Activated CD4-positive, alpha-beta T cell treated with anti-CD3 and anti-CD28 coated beads, Interleukin-2, Interleukin-6, amounts not matched to agents 100 ng/mL and 50 ng/mL, durations not matched to agents 16 hours and 8 hours (primary cell): ENCODE measurements at places on chromosomes 1 and 21.

DNA sequence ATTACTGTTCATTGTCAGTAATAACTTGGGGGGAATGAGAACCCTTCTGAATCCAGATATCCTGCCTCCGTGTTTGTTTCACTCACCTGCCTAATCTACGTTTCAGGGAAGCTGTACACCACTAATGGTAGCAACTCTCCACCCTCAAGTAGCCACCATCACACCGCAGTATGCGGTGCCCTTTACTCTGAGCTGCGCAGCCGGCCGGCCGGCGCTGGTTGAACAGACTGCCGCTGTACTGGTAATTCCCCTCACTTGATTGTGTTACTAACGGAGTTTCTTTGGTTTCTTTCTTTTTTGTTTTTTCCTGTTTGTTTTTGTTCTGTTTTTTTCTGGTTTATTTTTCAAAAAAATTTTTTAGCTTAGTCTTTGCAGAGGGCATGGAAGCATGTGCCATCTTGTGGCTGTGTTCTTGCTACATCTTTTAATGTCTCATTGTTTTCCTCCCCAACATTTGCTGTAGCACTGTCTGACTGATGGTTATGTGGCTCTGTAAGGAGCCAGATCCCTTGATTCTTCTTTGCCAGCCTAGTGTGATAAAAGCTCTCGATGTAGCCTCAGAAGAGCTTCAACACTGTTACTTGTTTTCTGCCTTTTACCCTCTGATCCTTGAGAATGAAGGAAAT lies 15.9 kb upstream of the OLFML3 start:
- no peak for DNase-seq

DNA sequence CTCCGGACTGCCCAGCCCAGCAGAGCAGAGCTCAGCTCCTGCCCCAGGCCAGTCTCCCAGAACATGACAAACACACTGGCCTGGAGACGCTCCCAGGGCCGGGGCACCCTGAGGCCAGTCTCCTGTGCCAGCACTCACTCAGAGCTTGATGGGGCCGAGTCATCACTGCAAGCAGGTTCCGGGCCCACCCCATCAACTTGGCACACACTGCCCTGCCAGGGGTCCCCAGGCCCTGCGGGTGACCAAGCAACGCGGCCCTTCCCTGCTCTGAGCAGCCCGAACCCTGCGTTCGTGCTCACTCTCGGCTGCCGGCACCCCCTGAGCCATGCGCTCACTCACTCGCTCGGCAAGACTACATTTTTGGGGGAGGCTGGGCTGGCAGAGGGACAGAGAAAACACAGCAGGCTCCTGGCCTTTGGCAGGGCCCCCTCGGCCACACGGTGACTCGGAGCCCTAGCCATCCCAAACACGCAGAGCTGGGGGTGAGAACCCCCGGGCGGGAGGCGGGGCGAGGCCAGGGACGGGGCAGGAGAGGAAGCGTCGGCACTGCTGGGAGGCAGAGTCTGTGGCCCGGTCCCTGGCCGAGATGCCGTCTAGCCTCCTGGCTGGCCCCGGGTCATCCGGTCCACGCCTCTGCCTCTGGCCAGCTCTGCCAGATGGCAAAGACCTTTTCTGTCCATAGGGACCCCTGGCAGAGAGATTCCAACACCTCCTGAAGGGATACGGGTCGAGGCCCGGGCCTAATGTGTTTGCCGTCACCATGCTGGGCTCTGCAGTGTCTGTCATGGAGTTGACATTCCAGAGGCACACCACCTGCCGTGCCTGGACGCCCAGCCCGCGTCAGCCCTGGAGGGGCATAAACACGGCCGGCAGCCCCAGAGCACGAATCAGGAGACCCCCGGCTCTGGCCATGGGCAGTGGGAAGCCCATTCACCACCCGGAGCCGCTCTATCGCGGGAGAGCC lies 68.0 kb downstream of the MEGF6 start:
- no peak for DNase-seq

DNA sequence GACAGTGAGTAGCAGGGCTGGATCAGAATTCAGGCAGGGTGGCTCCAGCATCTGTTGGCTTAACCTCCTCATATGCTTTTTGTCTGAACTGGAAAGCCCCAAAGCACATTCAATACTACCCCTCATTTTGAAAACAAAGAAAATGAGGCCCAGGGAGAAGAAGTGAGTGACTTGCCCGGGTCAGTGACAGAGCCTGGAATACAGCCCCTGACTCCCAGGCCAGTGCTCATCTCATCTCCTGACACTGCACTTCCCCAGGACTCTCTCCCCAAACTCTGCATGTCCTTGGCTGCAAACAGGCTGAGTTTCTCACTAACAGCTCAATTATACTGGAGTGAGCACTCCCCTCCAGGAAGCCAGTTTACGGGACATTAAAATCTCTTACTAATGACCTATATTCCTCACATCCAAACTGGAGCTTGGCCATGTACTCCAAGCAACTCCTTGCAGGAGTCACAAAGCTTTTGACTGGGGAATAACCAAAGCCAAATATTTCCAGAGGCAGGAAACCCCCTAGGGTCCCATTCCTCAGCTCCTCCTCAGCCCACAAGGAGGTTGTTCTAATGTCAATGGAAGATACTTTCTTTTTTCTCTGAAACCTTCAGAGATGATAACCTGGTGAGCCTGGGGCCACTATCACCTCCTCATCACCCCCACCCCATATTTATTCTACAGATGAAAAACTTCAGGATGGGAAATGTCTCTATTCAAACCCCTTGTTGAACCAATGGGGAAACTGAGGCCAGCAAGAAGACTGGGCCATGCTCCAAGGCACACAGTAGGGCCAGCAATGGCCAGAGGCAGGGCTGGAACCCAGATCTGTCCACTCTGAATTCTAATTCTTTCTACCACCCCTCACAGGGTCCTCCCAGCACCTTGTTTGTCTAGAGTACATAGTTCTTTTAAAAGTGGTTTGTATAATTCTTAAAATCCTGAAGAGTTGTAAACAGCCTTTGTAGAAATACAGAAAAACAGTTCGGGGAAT lies 127.0 kb downstream of the PLPP3 start:
- no peak for DNase-seq

DNA sequence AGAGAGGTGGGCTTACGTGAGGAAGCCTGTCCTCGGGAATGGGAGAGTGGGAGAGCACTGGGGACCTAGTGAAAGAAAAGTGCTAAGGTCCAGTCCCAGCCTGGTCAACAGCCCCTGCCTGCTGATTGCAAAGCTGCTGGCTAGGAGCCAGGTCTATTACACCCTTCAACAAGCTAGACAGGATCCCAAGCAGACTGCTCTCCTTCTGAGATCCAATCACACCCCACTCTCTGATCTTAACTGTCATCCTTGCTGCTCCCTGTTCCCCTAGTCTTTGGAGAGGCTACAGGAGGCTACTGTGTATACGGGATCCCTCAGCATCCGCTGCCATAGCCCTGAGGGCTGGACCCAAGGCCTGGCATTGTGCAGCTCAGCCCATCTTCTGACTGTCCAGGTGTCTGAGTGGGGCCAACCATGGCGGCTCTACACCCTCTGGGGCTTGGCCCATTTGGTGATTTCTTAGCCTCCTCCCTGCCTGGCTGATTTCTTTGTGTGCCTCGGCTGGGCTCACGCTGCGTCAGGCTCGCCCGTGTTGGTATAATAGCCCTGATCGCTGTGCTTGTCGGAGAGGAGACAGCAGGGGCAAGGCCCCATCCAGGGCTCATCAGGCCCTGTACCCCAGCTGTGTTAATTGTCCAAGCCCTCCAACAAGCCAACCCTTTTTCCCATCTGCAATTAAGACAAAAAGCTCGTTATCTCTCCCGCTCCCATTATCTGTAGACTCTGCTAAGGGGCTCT lies 43.9 kb downstream of the NAV1 start:
- no peak for DNase-seq

- no peak for DNase-seq
Observed at GRCh38 chr1:236016782-236017400, 48.0 kb downstream of the NID1 start.

DNA sequence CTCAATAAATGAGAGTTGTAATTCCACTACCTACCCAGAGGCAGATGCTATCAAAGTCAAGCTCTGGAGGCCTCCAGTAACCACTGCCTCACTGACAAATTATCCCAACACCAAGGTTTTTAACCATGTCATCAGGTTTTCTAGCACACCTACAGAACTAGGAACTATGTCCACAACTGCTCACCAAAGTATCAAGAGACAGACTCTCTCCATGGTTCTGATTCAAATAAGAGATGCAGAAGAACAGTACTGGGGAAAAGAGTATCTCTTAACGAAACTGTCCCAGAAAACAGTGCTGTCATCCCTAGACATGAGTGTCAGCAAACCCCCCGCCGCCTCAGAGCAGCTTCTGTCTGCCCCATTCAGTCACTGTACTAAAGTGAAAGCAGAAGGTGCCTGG lies 301.7 kb downstream of the OMA1 start:
- no peak for DNase-seq

- no peak for DNase-seq
Observed at GRCh38 chr1:185156288-185156853, 382 bp downstream of the TRMT1L start.

GRCh38 chr1:229752679-229753078 lies 126.6 kb downstream of the URB2 start:
- DNase-seq = no peak

GRCh38 chr1:193609592-193609991 lies 423.2 kb upstream of the B3GALT2 start:
- no peak for DNase-seq

DNA sequence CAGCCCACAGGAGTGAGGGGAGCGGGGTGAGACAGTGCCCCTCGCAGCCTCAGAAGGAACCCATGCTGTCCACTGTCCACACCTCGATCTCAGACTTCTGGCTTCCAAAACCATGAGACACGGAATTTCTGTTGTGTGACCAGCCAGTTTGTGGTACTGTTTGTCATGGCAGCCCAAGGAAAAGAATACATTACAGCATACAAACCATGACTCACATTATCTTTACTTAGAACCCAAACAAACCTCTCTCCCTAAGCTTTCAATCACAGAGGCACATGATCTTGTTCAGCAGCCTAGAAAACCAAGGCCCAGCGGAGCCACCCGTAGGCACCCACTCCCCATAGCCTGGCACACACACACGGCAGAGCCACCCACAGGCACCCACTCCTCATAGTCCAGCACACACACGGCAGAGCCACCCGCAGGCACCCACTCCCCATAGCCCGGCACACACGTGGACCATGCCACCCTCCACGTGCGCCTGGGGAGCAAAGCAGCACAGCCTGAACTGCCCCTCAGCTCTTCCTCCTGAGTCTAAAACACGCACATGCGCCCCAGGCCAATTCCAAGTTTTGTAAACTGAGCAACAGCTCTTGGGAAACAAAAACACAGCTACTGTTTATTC lies 458 bp upstream of the KRTAP10-4 start:
- DNase-seq = no peak

GRCh38 chr21:38881131-38881530 lies 75.4 kb downstream of the ETS2 start:
- DNase-seq = no peak

GRCh38 chr1:153801028-153801625 lies 25.9 kb downstream of the SLC27A3 start:
- no peak for DNase-seq

DNA sequence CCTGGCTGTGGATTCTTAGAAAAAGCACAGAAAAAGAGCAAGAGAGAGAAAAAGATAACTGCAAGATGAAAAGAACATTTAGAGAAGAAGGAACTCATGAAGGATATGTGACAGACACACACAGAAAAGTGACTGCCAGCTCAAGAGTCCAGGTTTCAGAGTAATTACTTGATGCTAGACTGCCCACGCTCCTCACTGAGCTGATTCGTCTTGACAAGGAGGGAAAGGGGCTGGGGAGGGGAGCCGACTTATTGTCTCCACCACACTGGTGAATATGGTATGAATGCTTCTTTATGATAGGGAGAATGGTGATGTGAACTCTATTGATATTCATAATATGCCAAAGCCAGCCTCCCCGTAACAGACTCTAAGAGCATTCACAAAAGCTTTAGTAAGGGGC lies 140.4 kb downstream of the BRINP2 start:
- DNase-seq = no peak

DNA sequence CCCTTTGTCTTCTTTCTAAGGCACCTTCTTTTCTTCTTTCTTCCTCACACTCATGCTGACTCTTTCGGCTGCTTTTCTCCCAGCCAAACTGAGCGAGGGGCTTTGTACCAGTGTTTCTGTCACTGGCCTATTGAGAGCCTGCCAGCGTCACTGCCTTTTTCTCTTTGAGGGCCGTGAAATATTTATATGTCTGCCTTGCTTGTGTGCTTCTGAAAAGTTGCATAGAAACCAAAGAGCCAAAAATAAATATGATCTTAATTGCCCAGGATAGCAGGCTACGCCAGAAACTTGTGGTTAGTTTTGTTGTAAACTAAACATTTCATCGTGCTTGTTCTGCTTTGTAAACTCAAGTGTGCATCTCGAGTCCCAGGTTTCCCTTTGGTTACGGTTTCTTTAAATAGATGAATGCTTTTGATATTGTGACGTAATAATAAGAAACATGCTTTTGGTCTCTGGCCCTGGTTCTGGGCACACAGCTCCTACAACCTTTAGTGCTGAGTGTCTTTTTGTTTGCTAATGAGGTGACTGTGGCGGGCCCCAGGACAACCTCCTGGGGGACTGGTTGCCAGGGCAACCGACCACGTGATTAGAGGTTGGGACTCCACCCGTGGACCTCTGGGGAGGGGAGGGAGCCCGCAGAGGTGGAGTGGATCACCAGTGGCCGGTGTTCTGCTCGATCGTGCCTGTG lies 10.8 kb downstream of the SLC37A1 start:
- DNase-seq = no peak

DNA sequence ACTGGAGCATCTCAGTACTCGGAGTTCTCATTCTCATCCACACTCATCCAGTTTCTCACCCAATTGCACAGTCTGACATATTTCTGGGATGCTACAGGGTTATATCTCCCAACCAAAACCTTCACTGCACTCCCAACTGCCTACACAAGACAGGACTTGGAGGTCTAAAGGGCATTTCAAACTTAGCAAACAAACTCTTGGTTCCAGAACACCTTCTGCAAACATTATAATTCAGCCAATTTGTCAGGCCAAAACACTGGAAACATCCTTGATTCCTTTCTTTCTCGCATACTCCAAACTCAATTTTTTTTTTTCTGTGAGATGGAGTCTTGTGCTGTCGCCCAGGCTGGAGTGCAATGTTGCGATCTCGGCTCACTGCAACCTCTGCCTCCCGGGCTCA lies 7.9 kb downstream of the SLAMF1 start:
- no peak for DNase-seq

- DNase-seq = no peak
Observed at GRCh38 chr1:95640746-95641145, 406.7 kb downstream of the RWDD3 start.

DNA sequence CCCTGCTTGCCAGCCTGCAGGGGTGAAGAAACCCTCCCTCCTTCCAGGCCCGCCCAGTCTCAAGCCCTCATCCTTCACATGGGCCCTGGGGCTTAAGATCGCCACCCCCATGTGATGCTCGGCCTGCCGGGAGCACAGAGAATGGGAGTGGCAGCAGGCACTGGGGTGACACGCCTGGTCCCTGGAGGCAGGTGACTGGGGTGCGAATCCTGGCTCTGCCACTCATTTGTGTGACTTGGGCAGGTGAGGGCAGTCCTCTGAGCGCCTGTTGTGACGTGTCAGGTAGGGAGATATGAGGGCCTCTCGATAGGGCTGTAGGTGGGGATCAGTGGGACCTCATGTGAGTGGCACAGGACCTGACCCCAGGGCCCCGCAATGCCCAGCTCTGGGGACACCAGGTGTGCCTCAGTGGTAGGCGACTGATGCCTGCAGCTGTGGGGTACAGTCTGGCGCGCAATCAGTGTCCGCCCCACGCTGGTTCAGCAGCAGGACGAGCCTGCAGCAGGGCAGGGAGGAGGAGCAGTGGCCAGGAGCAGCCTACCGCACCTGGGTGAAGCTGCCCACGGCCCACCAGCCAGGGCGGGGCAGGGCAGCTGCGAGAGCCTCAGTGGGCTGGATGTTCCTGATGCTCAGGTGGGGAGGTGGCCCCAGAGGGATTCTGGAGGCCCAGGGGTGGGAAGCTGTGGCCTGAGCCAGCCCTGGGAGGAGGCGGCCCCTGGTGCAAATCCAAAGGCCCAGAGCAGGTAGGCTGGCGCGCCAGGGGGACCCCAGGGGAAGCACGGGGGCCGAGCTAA lies 6.2 kb downstream of the SH2D5 start:
- no peak for DNase-seq
